Aortic smooth muscle cell (primary cell): ENCODE measurements at places on chromosomes 11 and 22. TPM values are rescaled to one million over a fixed set of nuclear protein-coding genes. Genes with fewer than 3 reads are reported as not detected.

The ENTHD1 gene
- total RNA-seq = not detected in 2 replicates

The ST14 gene
- 0.06 TPM in 1 of 2 replicates, not detected in the other for total RNA-seq

The GDPD4 gene
- total RNA-seq = not detected in 2 replicates

The PLAAT5 gene
- total RNA-seq = not detected in 2 replicates

The TMEM109 gene
- total RNA-seq = 31.3 and 34.7 TPM in 2 replicates

The INSC gene
- 1.1 and 1.6 TPM in 2 replicates for total RNA-seq

The MMP10 gene
- total RNA-seq = 2.8 and 3.9 TPM in 2 replicates

The OR6T1 gene
- total RNA-seq = not detected in 2 replicates

The HEPHL1 gene
- total RNA-seq = not detected in 2 replicates

The P2RX6 gene
- 1.4 and 2.8 TPM in 2 replicates for total RNA-seq

The HEPN1 gene
- total RNA-seq = not detected in 2 replicates

The RFPL3 gene
- not detected in 2 replicates for total RNA-seq

The BACE1 gene
- total RNA-seq = 28.9 and 41.5 TPM in 2 replicates

The GAS2L1 gene
- total RNA-seq = 10.1 and 10.8 TPM in 2 replicates

The SLC22A25 gene
- total RNA-seq = not detected in 2 replicates

The CHRNA10 gene
- total RNA-seq = 0.31 and 0.66 TPM in 2 replicates

The TSKU gene
- 5.5 and 6.3 TPM in 2 replicates for total RNA-seq

The PITPNB gene
- 20.5 and 24.5 TPM in 2 replicates for total RNA-seq

The MYO7A gene
- 0.26 and 0.44 TPM in 2 replicates for total RNA-seq

The GAB4 gene
- total RNA-seq = not detected in 2 replicates

The SCUBE2 gene
- 1.5 and 5.5 TPM in 2 replicates for total RNA-seq

The OAF gene
- total RNA-seq = 14.0 and 22.1 TPM in 2 replicates

The PDGFD gene
- total RNA-seq = 1.3 and 2.2 TPM in 2 replicates

The TOB2 gene
- 12.2 and 12.5 TPM in 2 replicates for total RNA-seq

The PANX3 gene
- total RNA-seq = not detected in 2 replicates

The LRRC74B gene
- total RNA-seq = not detected in 2 replicates

The AIFM3 gene
- total RNA-seq = 0.37 and 0.53 TPM in 2 replicates

The SCGB1A1 gene
- total RNA-seq = not detected in 2 replicates

The RIMBP3B gene
- total RNA-seq = 0.19 and 0.26 TPM in 2 replicates

The ATM gene
- total RNA-seq = 105 and 119 TPM in 2 replicates

The ZNF195 gene
- total RNA-seq = 11.1 and 13.7 TPM in 2 replicates

The NLRP14 gene
- 0.37 and 0.92 TPM in 2 replicates for total RNA-seq

The TBX10 gene
- total RNA-seq = not detected in 2 replicates

The APOBEC3H gene
- 0.62 and 1.2 TPM in 2 replicates for total RNA-seq

The POTEH gene
- total RNA-seq = not detected in 2 replicates

The HORMAD2 gene
- total RNA-seq = not detected in 2 replicates

The PAMR1 gene
- 62.4 and 355 TPM in 2 replicates for total RNA-seq

The ZNRD2 gene
- 28.5 and 40.3 TPM in 2 replicates for total RNA-seq

The TIGD3 gene
- 0.13 TPM in 1 of 2 replicates, not detected in the other for total RNA-seq

The BEST1 gene
- total RNA-seq = 1.2 TPM in 2 replicates

The BLID gene
- 16.6 and 36.6 TPM in 2 replicates for total RNA-seq
